Cortex of kidney (tissue), 1 donor: ENCODE measurements at places on chromosomes 4 and X.

DNA sequence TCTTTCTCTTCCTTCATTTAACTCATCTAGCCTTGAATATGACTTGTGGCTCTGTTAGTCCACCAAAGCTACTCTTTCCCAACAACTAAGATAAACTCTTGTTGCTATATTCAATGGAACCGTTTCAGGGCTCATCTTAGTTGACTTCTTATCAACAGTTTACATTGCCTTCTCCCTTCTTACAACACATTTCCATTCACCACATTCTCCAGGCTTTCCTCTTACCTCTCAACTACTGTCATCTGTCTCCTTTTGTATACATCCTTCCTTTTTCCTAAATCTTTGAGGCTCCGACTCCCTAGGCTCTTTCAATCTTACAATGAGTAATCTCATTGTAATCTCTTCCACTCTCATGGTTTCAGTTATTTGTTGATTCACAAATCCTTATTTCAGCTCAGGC is 58.5 kb downstream of the NCAPG start:
- DNase-seq, result no peak

DNA sequence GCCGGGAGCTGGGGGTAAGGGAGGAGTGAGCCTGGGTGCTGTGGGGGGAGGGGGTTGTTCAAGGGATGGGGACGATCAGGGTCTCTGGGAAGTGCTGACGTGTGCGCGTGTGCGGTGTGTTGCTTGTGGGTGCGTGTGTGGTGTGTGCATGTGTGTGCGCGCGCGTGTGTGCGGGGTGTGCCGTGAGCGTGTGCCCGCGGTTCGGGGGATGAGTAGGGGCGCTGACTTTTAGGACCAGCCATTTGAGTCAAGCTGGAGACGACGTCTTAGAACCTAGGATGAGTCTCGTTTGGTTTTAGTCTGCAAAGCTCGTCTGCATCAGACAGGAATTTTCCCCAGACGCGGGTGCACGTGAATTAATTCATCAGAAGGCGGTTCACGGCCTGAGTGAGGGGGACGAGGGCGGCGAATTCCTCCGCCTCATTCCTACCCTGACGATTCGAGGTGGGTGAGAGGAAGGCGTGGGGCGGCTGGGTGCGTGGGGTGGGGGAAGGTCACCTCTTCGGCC is 950 bp upstream of the TMEM271 start:
- no peak for DNase-seq

GRCh38 chrX:131955099-131955777 is 67.9 kb upstream of the STK26 start:
- no peak for DNase-seq

GRCh38 chr4:170931321-170931720 is 841.6 kb upstream of the AADAT start:
- DNase-seq, result no peak

GRCh38 chrX:150119323-150119722 is 181.0 kb upstream of the EOLA2 start:
- no peak for DNase-seq

GRCh38 chr4:17328141-17328815 is 183.6 kb downstream of the QDPR start:
- no peak for DNase-seq

DNA sequence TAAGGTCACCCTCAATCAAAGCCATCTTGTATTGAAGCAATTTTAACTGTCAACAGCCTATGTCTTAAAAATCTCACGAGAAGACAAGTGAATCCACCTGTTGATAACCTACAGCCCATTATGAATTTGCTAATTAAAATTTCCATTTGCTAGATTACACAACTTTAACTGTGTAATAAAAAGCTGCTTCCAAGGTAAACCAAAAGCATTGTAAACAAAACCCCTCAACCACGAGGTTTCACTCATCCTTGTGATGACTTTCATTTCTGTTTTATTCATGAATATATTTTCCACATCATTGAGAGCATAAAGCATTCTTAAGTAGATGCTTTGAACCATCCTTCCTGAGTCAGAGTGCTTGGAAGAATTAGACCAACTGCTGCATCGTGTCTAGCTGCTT is 217.5 kb upstream of the GYPA start:
- no peak for DNase-seq
